Thyroid gland (tissue), 4 donors: ENCODE measurements at places on chromosomes 11 and 22. TPM values are rescaled to one million over a fixed set of nuclear protein-coding genes. Genes with fewer than 3 reads are reported as not detected.
A peak's percentile ranks its signal among the peaks of the same experiment; 100 is the strongest.

DNA sequence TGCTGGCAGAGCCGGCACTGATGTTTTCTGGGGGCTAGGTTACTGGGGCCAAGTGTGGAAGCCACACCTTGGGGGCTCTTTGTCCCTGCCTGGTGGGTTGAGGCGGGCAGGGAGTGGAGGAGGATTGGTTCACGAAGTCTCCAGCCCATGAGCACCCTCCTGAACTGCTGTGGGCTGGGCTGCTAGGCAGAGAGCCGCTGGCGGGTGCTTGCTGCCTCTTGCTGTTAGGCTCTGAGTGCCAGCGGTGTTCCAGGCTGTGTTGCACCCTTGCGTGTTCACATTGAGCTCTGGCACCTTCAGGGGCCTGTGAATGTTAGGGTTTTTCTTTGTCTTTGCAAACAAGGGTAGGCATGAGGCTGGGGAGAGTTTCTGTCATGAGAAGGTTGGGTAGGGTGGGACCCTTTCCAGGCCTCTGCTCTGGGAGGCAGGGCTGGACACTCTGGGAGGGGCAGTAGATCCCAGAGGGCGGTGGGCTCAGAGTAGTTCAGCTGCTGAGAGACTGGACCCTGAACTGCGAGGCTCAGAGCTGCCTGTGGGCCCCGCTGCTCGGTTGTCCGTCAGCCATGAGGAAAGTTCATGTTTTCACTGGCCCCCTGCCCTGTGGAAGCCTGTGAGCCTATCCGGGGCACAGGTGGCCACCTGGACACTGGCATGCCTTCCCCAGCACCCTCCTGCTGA lies 24.0 kb upstream of the TMEM191C start:
- DNase-seq = peak; percentile 60

GRCh38 chr11:1597331-1597993 lies 632 bp downstream of the KRTAP5-2 start:
- DNase-seq = no peak

DNA sequence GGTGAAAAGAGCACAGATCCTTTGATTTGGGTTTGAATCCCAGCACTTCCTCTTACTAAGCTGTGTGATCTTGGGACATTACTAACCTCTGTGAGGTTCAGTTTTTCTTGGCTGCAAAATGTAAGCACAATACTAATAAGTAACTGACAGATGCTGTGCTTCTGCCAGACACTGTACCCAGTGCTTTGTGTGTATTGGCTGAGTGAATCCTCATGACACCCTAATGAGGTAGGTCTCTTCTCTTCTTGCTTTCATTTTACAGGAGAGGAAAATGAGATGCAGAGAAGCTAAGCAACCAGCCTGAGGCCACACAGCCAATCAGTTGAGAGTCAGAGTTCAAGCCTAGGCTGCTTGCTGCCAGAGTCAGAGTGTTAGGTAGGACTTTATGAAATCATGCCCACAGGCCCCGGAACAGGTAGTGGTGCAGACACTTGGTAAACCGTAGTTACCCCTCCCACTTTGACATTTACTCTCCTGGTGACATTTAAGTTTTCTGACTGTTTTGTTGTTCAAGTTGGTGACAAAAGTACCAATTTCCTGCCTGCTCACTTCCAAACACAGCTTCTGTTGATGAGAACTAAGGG lies 21.2 kb downstream of the PTPRJ start:
- DNase-seq = no peak

GRCh38 chr11:44628730-44629700 lies 63.6 kb downstream of the CD82 start:
- DNase-seq = no peak

DNA sequence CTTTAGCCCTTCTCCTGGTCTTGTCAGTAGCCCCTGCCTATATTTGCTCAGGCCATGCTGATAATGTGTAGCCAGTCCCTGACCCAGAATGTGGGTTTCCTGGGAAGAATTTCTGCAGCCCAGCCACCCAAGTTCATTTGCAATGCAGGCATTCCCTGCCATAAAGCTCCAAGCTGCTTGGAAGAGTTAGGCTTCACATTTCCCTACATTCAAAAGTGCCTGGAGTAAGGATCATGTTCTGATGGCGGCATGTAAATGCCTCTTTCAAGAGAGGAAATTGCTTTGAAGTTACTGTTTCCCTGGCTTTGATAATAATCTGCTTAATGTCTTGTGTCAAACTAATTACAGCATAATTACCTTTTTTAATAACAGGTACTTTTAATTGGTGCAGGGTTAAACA lies 266.1 kb downstream of the MIAT start:
- no peak for DNase-seq

DNA sequence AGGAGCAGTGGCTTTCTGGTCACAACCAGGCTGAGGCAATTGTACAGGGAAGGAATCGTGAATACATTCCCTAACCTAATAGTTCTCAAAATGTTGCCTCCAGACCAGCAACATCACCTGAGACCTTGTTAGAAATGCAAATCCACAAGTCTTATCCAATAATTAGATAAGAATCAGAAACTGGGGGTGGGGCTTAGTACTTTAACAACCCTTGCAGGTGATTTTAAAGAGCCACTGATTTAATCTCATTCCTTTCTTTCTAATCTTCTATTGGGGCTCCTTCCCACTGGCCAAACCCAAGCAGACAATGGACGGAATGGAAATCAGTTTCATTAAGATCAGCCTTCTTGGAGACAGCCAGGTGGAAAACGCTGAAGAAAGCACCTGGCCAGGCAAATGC lies 142.4 kb upstream of the DDI1 start:
- DNase-seq = no peak

DNA sequence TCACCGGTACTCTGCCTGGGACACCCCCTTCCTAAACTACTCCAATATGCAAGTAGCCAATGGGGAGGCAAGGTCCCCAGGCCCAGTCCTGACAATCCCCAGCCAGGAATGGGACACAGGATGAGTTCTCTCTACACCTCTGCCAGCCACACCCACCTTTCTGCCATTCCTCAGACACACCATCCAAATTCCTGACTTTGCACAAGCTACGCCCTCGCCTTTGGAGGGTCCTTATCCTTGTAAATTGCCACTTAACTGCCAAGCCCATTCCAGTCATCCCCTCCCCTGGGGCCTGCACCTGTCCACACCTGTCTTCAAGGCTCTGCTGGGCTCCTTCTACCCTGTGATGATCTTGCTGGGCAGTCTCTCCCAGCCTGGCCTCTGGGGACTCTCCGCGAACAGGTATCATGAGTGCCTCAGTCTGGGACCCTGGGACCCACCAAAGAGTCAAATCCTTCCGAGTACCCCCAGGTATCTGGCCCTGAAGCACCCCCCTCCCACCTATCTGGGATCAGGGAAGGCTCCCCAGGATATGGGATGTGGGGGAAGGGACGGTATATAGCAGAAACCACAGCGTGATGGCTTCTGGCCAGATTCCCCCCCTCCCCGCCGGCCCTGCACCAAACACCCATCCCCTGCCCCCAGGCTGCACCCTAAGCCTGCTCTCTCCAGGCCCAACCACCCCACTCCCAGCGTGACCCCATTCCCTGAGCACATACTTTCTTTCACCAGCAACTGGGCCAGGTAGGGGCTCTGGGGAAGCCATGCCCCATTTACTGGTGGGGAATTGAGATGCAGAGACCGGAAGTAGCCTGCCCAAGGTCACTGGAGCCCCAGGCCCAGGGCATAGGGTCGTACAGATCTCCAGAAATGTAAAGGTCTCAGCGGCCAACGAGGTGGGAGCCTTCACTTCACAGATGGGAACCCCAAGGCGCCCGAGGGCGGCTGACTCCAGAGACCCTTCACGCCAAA lies 806 bp downstream of the ARAP1 start:
- peak; percentile 81 for DNase-seq

Gene DPAGT1
- 42.8 TPM for total RNA-seq

Gene SMIM38
- total RNA-seq = 2.3 TPM

Gene KBTBD4
- 31.0 TPM for total RNA-seq

DNA sequence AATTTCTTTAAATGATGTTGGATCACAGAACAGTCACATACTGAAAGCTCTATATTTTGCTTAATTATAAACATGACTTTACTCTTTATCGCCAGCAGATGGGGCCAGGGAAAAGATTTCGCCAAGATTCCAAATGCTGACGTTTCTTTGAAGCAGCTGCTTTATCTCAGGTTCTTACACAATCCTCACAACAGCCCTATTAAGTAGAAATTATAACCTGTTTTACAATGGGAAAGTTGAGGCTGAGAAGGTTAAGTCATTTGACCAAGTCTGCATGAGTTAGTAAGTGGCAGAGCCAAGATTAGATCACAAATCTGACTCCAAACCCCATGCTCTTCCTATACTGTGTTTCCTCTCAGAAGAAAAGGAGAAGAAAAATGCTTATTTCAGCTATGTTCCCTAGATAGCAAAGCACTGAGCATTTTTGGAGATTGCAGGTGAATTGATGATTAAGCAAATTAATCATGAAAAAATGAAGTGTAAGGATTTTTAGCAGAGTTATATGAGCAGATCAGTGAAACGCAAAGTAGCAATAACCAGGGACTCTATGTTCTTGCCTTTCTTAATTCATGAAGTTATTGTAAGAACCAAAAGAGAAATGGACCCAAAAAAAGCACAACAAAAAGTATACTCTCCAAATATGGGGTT lies 79.0 kb downstream of the AASDHPPT start:
- peak; percentile 20 for DNase-seq

- DNase-seq = no peak
These were observed 7.8 kb upstream of the TMEM216 start for GRCh38 chr11:61384271-61385242.

Gene PTGDR2
- not detected for total RNA-seq
